ENCODE measurements at places on chromosomes 2 and 18.

- DNase-seq: no peak
Observed at GRCh38 chr2:67389788-67390187, 7.3 kb upstream of the ETAA1 start.

DNA sequence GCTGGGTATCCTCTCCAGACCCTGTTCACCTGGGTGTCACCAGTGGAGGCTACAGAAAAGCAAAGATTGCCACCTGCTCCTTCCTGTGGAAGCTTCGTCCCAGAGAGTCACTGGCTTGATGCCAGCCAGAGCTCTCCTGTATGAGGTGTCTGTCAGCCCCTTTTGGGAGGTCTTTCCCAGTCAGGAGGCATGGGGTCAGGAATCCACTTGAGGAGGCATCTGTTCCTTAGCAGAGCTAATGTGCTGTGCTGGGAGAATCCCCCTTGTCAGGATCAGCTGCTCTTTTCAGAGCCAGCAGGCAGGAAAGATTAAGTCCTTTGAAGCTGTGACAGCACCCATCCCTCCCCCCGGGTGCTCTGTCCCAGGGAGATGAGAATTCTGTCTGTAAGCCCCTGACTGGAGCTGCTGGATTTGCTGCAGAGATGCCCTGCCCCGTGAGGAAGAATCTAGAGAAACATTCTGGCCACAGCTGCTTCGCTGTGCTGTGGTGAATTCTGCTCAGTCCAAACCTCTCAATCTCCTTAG is 121.8 kb downstream of the GPR39 start:
- DNase-seq: no peak

GRCh38 chr2:96800061-96801004 is 15.7 kb upstream of the CNNM3 start:
- no peak for DNase-seq

GRCh38 chr18:51211552-51211951 is 14.1 kb upstream of the MEX3C start:
- no peak for DNase-seq

DNA sequence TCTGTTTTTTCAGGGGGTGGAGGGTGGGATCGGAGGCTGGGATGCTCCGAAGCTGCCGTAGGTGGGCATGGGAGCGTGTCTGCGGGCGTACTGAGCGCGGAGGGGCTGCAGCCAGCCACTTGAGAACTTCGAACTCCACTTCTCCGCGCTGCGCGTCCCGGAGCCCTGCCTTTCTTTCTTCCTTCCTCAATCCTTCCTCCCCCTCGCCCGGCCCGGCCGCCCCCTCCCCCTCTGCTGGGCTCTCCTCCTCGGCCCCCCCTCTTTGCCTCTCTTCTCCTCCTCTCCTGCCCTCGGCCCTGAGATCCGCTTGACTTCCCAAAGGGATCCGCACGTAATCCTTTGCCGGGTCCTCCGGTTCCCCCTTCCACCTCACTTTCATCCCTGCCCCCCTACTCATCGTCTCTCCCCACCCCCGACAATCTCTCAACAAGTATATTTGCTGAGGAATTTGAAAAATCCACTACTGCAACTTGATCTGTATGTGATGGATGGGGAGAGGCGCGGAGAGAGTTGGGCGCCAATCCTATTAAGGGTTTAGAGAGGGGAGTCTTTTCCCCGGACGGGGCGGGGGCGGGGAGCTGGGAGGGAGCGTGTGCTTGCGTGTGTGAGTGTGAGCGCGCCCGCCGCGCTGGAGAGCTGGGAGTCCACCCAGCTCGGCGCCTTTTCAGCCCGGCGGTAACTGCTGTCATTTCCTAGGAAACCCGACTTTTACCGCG is 1.1 kb downstream of the GLI2 start:
- DNase-seq: no peak

- no peak for DNase-seq
Observed at GRCh38 chr2:152875701-152876695, 157.6 kb downstream of the ARL6IP6 start.

DNA sequence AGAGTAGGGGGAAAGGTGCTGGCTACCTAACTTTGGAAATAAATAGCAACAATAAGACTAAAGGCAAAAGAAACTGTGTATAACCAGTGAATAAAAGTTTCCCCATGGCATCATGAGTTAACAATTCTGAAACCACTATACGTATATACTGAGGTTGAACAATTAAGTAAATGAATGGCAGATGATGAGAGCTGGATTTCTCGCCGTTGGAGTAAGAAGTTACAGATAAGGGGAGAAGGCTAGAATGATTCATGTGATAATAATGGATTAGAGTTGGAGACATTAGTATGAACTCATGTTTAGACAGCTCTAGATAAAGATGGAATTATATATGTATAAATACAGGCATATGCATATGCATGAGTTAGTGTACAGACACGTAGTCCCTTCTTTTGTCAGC is 152.7 kb downstream of the UBR3 start:
- no peak for DNase-seq

All from NCI-H1092 treated with DMSO at 0.1 percent for 48 hours (cell line).